ENCODE measurements at places on chromosomes 2 and 18. TPM values are rescaled to one million over a fixed set of nuclear protein-coding genes. Genes with fewer than 3 reads are reported as not detected.

The TUBA3D gene
- not detected for total RNA-seq

The SERPINB13 gene
- total RNA-seq, result not detected

The RBBP8 gene
- 80.1 TPM for total RNA-seq

The SERPINB4 gene
- total RNA-seq, result not detected

The CCDC141 gene
- total RNA-seq, result 2.7 TPM

The ACVR1 gene
- total RNA-seq, result 32.9 TPM

The CD207 gene
- not detected for total RNA-seq

The PDE1A gene
- total RNA-seq, result 34.9 TPM

The ASXL3 gene
- not detected for total RNA-seq

The ALKAL2 gene
- 1.3 TPM for total RNA-seq

The EPHA4 gene
- 13.9 TPM for total RNA-seq

The DSG4 gene
- total RNA-seq, result not detected

The EPC2 gene
- total RNA-seq, result 22.4 TPM

The MALT1 gene
- 56.1 TPM for total RNA-seq
